Dermis blood vessel endothelial cell (primary cell): ENCODE measurements at places on chromosomes 12 and 14. TPM values are rescaled to one million over a fixed set of nuclear protein-coding genes. Genes with fewer than 3 reads are reported as not detected.

Gene CRACR2A
- 8.8 and 22.1 TPM in 2 replicates for total RNA-seq

Gene SCFD1
- 74.2 and 74.7 TPM in 2 replicates for total RNA-seq

Gene RTL1
- not detected in 2 replicates for total RNA-seq

Gene CIT
- total RNA-seq = 4.4 and 24.4 TPM in 2 replicates

Gene E2F7
- total RNA-seq = 7.3 and 13.4 TPM in 2 replicates

Gene NPAS3
- total RNA-seq = 0.05 TPM in 1 of 2 replicates, not detected in the other

Gene TAS2R19
- 4.0 and 9.2 TPM in 2 replicates for total RNA-seq

Gene ANKLE2
- 51.6 and 61.6 TPM in 2 replicates for total RNA-seq

Gene MIP
- not detected in 2 replicates for total RNA-seq

Gene LBHD2
- not detected in 2 replicates for total RNA-seq

Gene PTPRR
- total RNA-seq = 0.33 TPM in 1 of 2 replicates, not detected in the other

Gene TAS2R42
- not detected in 2 replicates for total RNA-seq

Gene KRT3
- not detected in 2 replicates for total RNA-seq
